ENCODE measurements at places on chromosomes 4 and X.

GRCh38 chr4:55038176-55038890, 87.1 kb downstream of the KDR start:
- ATAC-seq: no peak

- no peak for ATAC-seq
These were observed 433.9 kb upstream of the CPEB2 start for GRCh38 chr4:14568351-14568750.

DNA sequence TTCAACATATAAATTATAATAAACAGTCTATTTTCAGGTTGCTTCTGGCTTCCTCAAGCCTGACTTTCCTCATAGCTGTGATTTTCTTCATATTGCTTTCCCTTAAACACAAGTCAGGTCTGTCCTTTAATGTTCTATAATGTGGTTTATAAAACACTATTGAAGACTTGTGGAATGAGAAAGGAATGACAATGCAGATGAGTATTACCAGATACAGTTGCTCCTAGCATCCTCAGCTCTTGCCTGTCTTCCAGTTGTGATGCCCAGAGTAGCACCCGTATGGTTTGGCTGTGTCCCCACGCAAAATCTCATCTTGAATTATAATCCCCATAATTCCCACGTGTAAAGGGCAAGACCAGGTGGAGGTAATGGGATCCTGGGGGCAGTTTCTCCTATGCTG, 265.7 kb upstream of the BOD1L1 start:
- no peak for ATAC-seq

GRCh38 chr4:55612341-55612740, 20.3 kb upstream of the PDCL2 start:
- ATAC-seq: no peak

DNA sequence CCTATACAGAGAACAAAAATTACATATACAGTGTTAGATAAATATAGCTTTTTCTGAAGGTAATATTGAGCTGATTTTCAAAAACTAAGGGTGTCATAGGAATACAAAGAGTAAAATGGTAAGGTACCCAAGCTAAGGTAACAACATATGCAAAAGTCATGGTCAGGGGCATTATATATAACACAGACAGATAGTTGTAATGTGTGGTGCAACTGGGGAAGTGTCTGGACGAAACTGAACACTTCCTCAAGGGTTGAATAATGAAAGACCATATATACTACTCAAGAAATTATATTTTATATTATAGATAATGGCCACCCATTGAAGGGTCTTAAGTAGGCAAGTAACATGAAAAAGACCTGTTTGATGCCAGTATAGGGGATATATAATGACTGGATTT, 262.1 kb upstream of the CXXC4 start:
- ATAC-seq: no peak

GRCh38 chr4:138428611-138429010, 186.5 kb upstream of the SLC7A11 start:
- no peak for ATAC-seq

DNA sequence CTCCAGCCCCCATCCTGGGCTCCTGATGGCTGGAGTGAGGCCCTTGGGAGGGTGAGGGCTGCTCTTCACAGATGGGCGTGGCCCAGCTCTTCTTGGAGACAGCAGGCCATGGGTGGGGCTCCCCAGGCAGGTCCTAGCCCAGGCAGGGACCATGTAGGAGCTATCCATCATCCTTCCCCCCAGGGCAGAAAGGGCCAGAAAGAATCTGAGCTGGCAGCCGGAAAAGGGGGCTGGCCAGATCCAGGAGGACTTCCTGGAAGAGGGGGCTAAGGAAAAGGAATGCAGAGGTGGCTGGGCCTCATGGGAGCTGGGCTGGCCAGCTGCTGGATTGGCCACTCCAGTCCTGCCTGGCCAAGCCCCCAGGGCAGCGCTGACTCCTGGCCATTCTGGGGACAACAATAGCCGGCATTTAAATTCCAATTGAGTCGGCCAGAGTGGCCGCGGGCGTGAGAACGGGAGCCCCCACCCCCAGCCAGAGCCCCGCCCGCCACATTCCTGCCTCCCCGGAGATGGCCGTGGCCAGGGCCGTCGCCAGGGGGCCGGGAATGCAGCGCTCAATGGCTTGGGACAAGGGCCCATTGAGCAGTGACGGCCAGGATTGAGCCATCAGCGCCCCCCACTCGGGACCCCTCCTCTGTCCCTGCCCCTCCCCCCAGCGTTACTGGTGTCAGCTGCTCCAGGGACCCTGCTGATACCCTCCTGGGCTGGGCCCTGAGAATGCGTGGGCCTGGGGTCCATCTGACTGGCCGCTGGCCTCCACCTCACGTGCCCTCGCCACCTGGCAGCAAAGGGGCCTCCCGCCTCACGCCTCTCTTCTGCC, 15.1 kb upstream of the FGFR3 start:
- ATAC-seq: peak; percentile 62

- ATAC-seq: no peak
These were observed 193.1 kb downstream of the SLIT2 start for GRCh38 chr4:20444599-20445337.

DNA sequence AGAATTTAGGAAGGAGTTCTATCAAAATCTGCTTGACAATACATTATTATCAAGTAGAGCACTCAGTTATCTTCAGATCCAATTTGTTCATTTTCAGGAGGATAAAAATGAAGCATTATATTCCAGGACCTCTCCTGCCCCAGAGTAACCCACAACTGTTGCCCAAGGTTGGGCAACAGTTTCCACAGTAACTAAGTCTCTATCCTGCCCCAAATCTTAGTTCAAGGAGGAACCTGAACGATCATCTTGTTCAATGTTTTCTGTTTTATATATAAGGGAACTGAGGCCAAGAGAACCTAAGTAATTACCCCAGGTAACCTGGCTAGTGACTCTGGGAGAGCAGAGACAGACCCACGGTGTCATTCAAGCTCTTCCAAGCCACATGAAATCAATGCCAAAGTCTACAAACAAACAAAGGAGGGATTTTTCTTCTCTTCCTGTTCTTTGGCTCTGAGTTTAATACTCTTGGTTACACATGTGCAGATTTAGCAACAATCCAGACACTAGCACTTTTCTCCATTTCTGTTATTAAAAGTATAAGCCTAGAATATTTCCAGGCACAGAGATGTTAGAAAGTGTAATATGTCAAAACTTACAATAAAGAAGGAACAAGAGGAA, 105.6 kb downstream of the C4orf51 start:
- ATAC-seq: peak; percentile 32

- ATAC-seq: no peak
These were observed 58.5 kb upstream of the NUDT6 start for GRCh38 chr4:122980860-122981259.

DNA sequence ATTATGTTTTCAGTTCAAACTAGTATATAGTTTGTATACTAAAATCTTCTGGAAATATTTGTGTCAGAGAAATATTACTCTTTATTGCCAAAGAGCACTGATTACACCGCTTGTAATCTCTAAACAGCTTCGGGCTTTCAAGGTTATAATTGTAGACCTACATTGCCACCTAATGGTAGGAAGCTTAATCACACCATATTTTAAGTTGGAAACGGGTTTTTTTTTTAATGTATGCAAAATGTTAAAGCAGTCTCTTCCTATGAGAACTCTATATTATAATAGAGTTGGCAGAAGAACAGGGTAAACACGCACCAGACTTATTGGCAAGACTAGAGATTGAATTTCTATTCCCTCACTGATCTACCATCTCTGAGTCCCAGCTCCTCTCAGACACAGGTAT, 19.5 kb upstream of the NFXL1 start:
- ATAC-seq: peak; percentile 36

- ATAC-seq: no peak
These were observed 14.1 kb downstream of the HPSE start for GRCh38 chr4:83320548-83320947.

GRCh38 chr4:87012265-87012953, 77.6 kb downstream of the AFF1 start:
- ATAC-seq: no peak

DNA sequence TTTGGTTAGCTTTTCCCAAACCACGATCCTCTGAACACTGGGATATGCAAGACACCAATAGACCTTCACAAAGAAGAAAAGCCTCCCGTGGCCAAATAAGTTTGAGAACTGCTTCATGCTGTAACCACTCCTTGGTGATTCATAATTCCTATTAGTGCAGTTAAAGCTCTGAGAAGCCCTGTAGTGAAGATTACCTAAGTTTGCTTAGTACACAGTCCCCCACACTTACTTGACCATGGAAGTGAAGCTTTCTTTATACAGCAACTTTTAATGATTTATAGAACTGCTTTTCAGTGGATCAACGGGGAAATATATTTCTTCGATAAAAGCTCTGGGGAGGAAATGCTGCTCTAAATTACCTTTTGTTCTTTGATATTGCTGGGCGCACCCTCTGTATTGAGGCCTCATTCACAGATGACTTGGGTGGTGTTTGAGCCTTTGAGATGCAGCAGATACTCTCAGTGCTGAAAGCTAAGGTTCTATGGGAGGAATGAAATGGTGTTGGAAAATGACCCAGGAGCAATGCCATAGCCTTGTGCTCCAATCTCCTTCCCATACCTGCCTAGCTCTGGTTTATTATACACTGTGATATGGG, 67.4 kb downstream of the CBLL2 start:
- ATAC-seq: no peak

GRCh38 chrX:82961129-82961528, 547.0 kb upstream of the POU3F4 start:
- no peak for ATAC-seq

DNA sequence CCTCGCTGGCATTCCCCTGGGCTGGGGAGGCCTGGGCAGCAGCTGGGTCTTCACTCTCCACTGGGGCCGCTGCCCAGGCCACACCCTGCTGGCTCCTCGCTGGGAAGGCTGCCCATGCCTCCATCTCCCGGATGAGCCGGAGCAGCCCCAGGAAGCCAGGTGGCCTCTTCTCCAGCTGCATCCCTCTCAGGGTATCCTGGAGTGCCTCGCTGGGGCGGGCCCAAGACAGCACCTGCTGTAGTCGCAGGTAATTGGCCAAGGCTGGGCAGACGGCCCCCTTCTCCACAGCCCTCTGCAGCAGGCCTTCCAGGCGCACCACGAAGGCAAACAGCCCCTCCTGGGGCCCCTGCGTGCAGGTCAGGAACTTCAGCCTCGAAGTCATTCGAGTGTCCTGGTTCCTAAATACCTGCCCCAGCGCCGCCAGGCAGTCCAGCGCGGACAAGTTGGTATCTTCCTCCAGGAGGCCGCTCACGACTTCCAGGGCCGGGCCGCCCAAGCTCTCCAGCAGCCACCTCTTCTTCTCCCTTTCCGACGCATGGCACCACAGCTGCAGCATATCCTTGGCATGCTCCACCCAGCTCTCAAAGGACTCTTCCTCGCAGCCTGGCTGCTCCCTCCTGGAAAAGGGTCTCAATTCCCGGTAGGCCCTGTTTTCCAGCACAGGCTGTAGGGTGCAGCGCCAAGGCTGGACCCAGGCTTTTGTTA, 3.7 kb downstream of the PNMA6E start:
- ATAC-seq: no peak

DNA sequence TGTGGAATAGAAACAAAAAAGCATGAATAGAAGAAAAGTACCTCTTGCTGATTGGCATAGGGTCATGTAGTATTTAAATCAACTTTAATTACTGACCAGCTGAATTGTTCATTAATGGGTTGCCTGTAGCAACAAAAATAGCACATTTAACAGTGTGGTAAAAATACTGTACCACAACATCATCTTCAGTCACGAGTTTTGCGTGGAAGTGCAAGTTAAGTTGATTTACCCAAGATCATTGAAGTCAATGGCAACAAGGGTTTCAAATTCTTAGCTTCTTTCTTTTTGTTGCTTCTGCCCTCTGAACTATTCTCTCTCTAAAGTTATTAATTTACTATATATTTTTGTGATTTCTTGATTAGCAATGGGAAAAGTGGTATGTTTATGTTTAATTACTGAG, 526.6 kb downstream of the C4orf33 start:
- no peak for ATAC-seq

DNA sequence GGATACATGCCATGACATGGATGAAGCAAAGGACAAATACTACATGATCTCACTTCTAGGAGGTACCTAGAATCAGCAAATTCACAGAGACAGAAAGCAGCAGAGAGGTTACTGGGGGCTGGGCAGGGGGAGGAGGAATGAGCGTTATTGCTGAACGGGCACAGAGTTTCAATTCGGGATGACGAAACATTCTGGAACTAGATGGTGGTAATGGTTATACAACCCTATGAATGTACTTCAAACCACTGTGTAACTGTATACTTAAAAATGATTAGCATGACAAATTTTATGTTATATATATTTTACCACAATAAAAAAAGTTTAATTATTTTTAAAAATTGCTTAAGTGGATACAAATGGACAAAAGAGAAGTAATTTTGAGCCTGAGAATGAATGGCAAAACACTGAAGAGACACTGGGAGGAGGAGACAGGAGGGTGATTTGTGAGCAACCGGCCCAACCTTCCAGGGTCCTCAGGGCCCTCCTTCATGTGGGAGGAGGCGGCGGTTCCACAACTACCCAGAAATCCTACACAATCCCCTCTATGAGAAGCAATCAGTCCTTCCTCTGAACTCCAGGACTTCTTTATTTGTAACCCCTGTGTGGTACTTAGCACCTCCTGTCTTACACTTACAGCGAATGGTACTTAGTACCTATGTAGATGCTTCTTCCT, 14.1 kb downstream of the ACSL1 start:
- ATAC-seq: no peak

DNA sequence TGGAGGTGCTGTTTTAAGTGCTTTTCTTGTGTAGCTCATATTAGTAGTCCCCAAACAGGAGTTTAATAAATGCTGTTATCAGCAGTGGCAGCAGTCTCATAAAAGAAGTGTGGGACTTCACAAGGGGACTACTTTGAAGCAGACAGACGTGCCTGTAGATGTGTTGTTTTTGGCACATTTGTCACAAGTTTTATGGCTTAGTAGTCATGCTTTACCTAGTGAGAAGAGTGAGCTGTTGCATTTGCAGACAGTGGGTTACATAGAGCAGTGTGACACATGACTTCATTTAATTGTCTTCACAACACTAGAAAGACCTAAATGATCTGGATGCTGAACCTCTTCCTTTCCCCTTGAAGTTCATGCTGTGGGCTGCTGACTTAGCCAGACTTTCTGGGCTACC, 149.5 kb upstream of the MBNL3 start:
- no peak for ATAC-seq

DNA sequence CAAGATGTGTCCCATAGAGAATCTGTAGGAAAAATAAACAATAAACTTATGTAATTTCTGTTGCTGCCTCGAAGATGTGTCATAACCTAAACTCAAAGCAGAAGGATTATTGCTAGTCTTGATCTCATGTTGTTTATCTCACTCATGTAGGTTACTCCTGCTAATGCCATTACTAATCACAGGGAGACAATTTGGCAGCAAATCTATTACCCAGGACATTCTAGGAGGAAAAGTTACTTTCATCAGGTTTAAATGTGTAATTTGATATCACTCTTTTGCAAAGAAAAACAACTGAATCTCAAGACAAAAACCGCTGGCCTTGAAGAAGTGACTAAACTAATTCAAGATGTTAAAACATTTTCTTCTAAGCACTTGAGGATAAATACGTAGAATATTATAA, 34.0 kb downstream of the LDOC1 start:
- no peak for ATAC-seq

DNA sequence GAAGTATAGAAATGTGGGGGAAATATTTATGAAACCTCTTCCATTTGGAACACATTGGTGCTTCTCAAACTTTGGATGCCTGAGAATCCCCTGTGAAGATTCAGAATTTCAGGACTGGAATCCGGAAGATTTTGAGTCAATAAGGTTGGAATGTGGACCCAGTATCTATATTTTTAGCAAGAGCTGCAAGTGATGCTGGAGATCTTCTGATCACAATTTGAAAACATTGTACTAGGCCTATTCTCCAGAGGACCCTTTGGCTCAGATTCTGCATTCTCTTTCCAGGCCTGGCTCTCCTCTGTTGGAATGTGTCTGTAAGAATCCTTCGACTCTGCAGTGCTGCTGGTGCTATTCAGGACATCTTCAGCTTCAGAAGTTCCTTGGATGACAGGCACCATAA, 2.4 kb upstream of the PKD2 start:
- ATAC-seq: no peak

GRCh38 chr4:72215198-72215597, 183.4 kb downstream of the NPFFR2 start:
- no peak for ATAC-seq
